ENCODE measurements at places on chromosomes 7 and 10.

DNA sequence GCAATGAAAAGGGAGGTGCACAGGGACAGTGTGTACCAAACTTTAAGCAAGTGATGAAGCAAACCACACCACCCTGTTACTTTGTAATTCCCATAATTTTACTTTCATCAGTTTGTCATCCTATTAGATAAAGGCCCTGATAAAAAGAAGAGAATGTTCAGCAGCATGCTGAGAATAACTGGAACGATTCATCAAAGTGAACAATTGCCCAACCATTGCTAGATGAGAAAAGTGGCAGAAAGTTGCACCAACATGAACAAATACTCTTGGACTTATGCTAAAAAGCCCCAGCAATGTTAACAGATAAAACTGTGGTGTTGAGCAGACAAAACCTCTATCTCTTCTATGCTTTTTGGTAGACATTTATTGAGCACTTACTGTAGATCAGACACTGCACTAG lies 75.5 kb upstream of the PCGF5 start:
- DNase-seq: no peak

GRCh38 chr7:132742189-132742612 lies 165.9 kb upstream of the PLXNA4 start:
- no peak for DNase-seq

DNA sequence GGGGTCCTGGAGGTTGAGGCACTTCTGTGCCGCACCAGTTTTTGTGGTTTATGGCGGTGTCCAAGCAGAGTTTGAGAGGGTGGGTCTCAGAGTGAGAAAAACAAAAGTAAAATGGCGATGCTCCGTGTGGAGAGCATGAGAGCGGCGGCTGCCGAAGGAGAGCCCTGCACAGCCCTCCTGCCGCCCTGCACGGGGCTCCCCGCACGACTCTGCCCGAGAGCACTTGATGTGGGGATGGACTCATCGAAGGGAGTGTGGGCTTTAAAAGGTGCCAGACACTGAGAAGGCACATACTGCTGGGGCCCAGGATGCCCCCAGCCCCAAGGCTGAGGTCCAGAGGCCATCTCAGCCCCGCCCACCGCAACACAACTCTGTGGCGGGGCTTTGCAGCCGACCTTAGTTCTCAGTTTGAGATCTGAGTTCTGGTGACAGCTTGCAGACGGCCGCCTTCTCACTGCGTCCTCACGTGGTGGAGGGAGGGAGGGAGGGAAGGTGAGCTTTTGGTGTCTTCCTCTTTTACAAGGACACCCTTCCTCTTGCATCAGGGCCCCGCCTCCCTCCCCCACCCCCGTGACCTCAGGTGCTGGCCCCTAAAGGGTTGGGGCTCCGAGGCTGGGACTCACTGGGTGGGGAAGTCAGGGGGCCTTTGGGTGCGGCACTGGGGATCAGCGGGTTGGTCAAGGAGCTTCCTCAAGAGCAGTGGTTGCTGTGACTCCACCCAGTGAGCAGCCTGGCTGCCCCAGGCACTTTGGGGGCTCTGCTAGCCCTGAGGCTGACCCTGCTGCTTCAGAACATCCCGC lies 69.1 kb downstream of the NKX6-2 start:
- DNase-seq: no peak

DNA sequence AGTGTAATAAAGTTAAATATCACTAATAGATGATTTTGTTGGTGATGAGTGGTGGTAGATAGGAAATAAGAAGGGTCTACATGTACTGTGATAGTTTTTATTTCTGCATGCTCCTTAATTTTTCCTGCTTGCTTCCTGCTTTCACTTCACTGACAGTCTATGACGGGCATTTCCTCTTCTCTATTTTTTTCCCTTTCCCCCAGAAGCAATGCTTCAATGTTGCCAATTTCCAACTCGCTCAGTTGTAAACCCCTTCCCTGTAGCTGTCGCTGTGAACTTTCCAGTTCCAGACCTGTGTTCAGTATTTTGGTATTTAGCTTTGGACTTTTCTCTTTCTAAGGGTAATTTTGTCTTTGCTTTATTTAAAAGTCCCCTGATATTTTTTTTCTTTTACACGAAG lies 123.5 kb upstream of the AGR3 start:
- no peak for DNase-seq

GRCh38 chr7:122413339-122413738 lies 108.8 kb upstream of the FEZF1 start:
- no peak for DNase-seq

DNA sequence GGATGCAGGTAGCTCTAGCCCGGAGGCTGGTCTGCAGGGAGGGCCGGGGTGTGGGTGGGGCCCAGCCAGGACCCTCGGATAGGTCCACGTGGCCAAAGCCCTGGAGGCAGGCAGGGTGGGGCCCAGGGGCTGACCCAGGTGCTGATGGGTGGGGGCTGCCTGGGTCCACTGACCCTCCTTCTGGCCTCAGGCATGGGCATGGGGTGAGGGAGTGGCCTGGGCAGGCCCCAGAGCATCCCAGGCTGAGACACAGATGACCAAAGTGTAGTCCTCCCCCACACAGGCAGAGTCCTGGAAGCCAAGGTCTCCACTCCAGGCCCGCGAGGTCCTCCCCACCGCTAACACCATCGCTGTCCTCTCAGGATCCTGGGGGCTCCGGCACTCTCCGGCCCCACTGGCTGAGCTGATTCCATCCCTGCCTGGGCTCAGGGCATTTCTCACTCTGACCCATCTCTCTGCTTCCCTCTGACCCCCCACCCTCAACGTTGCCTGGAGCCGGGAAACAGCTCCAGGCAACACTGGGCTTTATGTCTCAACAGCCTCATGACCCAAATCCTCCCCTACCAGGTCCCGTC lies 20.7 kb upstream of the PPP2R2D start:
- no peak for DNase-seq

- no peak for DNase-seq
Observed at GRCh38 chr7:117269886-117270285, 53.0 kb downstream of the WNT2 start.

DNA sequence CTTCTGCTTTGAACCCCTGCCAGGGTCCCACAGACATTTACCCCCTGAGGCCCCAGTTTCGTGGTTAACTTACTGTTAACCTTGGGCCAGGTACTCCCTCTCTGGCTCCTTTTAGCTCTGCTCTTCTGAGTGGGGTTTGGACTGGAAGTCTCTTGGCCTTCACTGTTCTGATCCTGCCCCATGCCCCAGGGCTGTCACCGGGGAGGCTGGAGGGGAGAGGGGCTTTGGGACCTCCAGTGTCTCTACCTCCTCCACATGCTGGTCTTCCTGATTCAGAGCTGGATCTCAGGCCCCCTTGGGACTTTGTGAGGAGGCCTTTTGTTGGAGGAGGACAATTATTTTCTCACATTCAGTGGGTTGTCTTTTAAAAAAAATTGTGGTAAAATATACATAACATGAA lies 12.7 kb upstream of the PALD1 start:
- no peak for DNase-seq

DNA sequence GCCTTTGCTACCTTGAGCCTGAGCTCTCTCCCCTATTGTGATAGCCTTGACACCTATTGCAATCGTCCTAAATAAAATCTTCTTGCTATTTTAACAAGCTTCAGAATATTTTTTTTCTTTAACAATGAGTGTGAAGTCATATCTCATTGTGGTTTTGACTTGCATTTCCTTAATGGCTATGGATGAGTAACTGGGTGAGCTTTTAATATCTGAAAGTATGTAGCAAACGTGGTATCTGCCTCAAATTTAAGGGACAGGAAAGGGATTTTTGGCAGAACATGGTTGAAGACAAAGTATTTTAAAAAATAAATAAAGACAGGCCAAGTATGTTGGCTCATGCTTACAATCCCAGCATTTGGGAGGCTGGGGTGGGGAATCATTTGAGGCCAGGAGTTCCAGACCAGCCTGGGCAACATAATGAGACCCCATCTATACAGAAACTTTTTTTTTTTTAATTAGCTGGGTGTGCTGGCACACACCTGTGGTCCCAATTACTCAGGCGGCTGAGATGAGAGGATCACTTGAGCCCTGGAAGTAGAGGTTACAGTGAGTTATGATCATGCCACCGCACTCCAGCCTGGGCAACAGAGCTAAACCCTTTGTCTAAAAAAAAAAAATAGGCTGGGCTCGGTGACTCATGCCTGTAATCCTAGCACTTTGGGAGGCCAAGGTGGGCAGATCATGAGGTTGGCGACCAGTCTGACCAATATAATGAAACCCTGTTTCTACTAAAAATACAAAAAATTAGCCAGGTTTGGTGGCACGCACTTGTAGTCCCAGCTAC lies 319.3 kb upstream of the NRP1 start:
- DNase-seq: no peak

GRCh38 chr7:156423876-156424275 lies 216.7 kb upstream of the RNF32 start:
- no peak for DNase-seq

DNA sequence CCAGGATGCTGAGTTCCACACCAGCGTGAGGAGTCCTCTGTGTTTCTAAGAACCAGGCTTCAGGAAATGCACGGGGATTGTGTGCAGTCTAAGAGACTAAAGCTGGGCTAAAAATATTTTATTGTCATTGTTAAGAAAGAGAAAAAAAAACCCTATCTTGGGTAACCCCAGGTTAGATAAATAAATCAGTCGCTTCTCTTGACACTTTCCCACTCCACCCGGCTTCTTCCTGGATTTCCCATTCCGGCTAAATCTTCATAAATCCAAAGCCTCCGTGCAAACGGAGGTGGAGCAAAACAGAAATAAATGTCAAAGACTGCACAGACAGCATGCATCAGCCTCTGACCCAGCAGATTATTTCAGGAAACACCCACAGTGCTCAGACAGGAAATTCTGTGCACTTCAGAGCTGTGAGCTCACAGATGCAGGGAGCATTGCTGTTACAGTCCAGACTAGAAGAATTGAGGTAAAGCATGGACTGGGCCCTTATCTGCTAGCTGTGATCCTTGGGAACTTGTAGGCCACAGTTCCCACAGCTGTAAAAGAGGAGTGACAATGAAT lies 44.8 kb upstream of the GRID1 start:
- DNase-seq: no peak

GRCh38 chr7:137696988-137697387 lies 149.8 kb downstream of the DGKI start:
- DNase-seq: no peak

DNA sequence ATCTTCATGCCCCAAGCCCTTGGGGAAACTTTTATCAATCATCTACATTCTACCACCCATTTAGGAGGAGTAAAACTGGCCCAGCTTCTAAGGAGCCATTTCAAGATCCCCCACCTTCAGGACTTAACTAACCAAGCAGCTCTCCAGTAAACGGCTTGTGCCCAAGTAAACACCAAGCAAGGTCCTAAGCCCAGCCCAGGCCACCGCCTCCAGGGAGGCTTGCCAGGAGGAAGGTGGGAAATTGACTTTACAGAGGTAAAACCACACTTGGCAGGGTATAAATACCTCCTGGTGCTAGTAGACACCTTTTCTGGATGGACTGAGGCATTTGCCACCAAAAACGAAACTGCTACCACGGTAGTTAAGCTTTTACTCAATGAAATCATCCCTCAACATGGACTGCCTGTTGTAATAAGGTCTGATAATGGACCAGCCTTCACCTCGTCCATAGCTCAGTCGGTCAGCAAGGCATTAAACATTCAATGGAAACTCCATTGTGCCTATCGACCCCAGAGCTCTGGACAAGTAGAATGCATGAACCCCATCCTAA lies 5.6 kb downstream of the AKR1B15 start:
- no peak for DNase-seq

GRCh38 chr10:83801983-83802382 lies 337.3 kb upstream of the GHITM start:
- no peak for DNase-seq

DNA sequence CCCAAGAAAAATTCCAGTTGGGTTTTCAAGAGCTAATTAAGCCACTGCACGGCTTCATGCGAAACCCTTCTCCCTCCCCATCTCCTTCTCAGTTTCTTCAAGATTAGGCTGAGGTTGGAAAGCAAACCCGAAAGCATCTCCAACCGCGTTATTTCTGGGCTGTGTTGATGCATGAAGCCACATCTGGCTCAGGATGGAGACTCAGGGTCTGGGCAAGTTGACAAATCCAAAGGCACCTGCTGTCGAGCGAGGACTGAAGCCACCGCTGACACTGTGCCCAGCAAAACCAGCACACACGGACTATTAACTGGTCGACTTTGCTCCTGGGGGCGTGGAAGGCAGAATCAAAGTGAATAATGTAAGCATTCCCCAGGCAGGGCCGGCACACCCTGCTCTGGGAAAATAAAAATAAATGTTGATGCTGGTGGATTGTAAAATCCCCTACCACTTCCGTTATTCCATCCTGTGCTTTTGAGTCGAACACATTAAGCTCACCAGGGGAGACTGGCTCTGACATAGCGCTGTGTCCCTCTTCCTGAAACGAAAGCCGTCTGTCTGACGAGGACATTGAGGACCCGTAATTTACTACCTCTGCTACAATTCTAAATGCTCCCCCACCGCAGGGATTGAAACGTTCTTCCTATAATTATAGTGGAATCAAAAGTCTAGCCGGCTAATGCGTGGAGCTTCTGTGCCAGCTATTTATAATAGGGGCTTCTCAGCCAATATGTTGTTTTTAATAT lies 269.8 kb downstream of the ADARB2 start:
- no peak for DNase-seq

DNA sequence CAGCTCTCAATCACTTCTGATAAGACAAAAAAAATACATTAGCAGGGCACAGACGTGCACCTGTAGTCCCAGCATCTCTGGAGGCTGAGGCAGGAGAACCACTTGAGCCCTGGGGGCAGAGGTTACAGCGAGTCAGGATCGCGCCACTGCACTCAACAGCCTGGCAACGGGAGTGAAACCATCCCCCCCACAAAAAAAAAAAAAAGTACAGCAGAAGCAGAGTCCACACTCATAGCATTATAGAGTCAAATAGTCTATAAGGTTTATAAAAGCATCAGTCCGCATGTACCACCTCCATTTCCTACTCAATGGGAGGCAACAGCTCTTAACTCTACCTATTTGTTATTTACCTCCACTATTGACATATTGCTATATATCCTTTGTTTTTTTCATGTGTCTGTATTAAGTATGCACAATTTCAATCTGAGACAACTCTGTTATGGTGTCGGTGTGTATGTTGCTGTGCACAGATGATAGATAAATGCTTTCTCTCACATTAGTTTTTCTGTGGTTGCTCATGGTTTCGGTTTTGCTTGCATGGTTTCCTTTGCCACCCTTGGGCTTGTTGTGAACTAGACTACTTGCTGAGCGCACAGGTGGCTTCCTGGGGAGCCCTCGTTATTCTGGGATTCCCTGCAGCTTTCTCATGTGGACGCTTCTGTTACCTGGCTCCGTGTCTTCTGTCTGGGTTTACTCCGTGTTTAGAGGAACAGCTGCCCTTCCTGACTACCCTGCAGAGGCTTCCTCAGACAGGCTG lies 40.4 kb downstream of the PROSER2 start:
- DNase-seq: no peak

All from amygdala (tissue), 56 donors.